ENCODE measurements at places on chromosomes 4 and X.

DNA sequence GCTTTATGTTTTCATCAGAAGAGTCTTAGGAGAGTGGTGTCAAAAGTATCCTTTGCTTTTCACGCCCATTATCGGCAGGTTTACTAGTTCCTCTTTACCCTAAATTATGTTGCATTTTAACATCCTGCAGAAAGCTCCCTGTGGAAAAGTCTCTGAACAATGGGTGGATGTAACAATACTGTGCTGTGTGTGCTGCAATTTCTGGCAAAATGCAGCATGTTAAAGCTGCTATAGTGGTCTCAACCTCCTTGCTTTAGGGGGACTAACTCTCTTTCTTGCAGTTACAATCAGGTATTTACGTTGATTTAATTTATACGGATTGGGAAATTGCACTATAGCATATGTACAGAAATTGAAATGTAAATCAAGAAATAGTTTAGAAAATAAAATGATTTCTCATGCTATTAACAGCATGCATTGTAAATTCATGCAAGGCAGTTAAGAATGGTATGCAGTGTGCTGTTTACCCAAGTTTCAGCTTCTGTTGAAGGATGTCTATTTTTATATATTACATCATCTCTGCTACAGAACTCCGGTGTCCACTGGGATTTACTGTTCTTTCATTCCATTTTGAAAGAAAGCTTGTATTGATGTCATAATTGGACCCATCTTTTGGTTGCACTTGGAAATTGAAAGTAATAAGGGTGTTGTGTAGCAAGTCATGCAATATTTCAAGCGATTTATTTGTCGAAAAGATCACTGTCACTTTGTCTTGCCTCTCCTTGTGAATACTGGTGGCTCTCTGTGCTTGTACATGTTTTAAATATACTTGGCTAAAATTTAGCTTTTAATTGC lies 145.7 kb downstream of the RAPGEF2 start:
- DNase-seq = no peak

DNA sequence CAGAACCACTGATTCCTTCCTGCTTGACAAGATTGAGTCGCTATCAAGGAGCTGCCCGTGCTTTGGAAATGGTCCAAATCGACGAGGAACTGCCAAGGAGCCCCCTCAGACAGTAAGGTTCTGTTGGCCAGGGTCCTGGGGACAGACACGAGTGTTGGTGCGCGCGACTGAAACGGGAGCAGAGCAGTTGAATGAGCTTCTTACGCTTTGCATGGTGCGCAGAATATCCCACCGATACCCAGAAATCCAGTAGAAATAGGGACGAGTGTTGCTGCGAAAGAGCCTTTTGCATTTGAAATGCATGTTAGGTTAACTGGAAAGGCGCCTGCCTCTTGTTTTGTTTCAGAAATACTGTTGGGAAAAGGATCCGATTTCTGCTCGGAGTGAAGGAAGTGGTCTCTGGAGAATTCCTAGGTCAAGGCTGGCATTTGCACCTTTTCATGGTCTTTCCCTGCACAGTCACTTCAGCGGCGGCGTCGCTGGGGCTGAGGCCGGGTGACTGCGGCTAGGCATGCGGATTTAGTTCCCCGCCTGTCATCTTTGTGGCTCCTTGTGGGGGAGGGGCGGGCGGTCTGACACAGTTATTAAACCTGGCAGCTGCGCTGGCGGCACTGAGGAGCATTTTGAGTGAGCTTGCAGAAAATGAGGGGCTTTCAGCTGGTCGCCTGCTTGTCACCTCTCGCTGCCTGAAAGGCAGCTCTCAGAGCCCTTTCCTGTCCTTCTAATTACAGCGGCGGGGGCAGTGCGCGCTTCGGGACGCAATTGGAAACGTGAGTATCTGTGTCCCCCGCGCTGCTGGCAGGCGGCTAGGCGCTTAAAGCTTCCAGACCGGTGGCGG lies 51.5 kb upstream of the TRIM2 start:
- peak; percentile 46 for DNase-seq

GRCh38 chrX:80306007-80306406 lies 114.2 kb upstream of the TENT5D start:
- DNase-seq = no peak

GRCh38 chr4:174352061-174352819 lies 68.5 kb downstream of the CEP44 start:
- no peak for DNase-seq

- no peak for DNase-seq
Measured at GRCh38 chr4:680551-680927, 6.2 kb downstream of the MYL5 start.

GRCh38 chr4:91243132-91243531 lies 1060.6 kb upstream of the GRID2 start:
- DNase-seq = no peak

GRCh38 chr4:113637363-113637762 lies 124.2 kb downstream of the CAMK2D start:
- DNase-seq = no peak

DNA sequence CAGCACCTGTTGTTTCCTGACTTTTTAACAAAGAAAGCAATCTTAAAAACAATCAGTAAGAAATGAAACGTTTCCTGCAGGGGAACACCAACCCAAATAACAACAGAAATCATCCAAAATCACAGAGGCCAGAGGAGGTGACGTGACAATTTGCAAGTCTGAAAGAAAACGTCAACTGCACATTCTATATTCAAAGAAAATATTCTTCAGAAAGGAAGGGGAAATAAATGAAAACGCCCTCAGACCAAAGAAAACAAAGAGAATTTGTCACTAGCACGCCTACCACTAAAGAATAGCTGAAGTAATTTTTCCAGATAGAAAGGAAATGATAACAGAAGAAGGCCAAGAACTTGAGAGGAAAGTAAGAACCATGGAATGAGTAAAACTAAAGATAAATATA lies 74.4 kb downstream of the CASP3 start:
- no peak for DNase-seq

DNA sequence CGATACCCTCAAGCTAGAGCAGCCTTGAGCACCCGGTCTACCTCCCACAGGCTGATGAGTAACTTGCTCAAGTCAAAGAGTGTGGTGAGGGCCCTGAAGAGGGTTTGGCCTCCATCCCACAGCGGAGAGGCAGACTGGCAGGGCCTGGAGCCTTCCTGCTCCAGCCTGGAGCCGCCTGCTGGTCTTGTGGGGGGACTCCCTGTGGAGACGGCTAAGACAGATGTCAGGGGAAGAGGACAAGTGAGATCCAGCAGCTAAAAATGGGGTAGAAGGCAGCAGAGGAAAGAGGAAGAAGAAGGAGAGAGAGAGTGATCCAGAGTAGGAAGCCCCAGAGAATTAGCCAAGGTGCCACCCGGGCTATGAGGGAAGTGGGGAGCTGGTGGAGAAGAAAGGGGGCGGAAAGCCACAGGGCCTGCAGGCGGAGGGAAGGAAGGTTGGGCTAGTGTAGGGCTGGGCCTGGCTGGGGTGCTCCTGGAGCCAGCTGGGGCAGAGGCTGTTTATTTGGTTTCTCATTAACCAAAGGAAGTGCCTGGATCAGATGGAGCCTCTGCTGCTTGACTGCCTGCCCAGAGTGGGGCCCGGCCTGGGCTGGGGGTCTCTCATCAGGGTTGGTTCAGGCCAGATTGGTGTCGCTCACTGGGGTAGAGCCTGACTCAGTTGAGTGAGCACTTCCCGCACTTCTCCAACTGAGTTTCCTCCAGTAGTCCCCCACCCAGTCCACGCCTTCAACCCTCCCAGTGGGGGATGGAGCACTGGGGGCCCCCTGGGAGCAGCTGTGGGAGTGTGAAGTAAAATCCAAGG lies 14.2 kb downstream of the EFNB1 start:
- DNase-seq = no peak

- DNase-seq = no peak
Measured at GRCh38 chrX:21656587-21657317, 1.4 kb downstream of the KLHL34 start.

DNA sequence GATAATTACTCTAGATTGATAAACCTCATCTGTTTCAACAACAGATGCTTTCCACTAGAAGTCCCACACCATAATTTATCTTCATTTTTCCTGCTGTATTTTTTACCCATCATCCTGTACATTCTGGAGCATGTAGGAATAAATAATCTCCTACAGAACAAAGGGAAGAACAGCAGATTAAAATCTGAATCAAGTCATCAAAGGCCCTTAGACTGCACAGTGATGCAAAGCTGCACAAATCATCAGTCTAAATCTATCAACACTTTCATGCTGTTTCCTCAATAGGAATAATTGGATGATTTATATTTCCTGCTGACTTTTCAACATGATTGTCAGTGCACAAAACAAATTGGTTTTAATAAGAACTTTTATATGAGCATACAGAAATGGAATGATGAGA lies 1143.9 kb downstream of the STIM2 start:
- no peak for DNase-seq

DNA sequence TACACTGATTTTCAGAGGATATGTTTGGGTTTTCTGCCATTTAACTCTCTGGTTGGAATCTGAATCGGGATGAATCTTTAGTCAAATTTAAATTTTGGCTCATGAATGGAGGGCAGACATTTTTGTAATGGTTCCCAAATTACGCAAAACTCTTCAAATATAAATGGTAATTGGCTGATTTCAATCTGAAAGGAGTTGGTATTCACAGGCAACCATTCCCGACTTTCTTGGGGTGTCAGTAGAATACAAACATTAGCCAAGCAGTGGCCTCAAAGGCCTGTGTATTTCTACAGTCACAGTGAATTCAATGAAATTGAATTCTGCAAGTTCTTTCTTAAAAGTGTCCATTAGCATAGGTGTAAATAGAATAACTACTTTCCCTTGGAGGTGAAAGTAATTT lies 668.8 kb upstream of the PRKX start:
- DNase-seq = no peak

DNA sequence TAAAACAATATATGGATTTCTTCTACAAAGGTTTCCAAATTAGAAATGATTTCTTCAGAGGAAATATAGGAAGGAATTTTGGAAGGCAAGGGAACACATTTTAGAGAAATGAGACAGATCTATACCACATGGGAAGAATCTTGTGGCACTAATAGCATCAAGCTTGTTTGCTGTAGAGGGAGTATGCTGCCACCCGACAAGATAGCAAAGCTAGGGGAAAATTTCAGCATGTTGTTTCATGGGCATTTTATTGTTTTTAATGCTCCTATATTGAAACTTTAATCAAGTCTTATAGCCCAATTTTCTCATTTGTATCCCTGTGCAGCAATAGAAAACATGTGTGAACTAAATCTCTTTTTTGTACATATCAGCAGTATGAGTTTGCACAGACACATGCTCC lies 551.7 kb upstream of the INTU start:
- DNase-seq = no peak

DNA sequence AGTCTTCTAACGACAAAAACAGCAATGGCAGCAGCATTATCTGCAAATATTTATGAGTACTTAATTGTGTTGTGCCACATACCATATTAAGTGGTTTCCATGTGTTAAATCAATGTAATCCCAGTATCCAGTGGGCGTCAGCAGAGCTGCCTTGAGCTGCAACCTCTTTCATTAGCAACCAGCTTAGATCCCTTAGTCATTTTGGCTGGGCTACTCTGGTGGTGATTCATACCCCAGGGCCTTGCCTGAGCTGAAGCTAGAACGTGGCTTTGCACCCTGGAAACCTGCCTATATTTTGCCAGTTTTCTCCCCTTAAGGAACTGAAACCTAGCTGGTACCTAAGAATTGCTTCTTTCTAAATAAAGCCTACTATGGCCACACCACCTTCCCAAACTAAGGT lies 474.3 kb upstream of the FTHL17 start:
- no peak for DNase-seq

DNA sequence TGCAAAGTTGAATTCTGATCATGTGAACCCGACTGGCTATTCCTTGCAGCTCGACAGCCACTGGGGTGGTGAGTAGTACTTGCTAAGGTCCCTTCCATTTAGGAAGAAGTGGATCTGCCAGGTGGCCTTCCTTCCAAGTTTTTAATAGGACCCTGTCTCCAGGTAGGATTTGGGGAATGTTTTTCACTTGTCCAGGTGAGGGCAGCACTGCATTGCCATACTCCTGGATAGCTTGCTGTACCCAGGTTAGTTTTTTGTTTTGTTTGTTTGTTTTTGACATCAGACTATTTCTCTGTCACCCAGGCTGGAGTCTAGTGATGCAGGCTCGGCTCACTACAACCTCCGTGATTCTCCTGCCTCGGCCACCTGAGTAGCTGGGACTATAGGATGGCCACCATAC lies 29.8 kb downstream of the SAGE1 start:
- no peak for DNase-seq

- no peak for DNase-seq
Measured at GRCh38 chr4:137266511-137266910, 265.8 kb downstream of the PCDH18 start.

DNA sequence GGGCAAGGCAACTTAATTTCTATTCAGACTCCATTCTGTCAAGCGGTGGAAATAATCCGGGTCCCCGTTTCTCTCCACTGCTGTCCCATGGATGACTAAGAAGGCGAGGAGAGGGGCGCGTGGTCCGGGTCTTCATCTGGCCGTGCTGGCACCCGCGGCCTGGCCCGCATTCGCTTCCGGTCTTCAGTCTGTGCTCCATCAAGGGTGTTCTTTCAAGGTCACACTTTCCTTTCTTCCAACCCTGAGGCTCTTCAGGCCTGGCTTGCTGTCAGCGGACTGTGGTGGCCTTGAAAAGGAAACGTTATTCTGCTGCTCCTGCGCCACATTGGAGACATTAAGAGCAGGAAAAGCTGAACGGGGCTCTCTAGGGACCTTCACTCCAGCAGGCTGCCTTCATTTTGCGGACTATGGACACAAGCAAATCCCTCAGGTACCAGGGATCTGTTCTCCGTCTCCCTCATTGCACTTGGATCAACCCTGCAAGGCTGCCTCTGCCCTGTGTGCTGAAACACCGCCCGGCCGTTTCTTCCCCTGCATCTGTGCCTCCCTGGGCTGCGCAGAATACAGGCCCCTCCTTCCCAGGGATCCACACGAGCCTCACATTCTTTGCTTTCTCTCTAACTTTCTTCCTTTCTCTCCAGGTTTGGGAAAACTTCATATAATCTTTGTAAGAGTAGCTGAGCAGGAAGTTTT lies 5.7 kb upstream of the SLC25A4 start:
- DNase-seq = no peak

DNA sequence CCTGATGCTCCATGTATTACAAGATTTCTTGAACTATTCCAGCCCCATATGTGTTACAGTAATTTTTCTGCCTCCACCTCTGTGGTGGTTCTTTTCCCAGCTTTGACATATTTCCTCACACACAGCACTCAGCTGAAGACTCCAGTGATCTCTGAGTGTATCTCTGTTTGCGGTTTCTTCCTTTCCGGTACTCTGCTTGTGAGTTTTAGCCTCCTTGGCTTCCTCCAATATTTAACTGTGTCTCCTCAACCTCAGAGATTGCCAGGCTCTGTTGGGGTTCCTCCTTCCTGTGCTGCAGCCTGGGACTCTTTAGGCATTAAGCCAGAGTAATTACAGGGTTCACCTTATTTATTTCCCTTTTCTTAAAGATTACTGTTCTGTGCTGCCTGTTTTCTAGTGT lies 73.2 kb downstream of the NFKB1 start:
- DNase-seq = no peak

GRCh38 chrX:48831909-48832291 lies 3.5 kb downstream of the PCSK1N start:
- DNase-seq = no peak
